ENCODE measurements at places on chromosomes 7 and 10.

DNA sequence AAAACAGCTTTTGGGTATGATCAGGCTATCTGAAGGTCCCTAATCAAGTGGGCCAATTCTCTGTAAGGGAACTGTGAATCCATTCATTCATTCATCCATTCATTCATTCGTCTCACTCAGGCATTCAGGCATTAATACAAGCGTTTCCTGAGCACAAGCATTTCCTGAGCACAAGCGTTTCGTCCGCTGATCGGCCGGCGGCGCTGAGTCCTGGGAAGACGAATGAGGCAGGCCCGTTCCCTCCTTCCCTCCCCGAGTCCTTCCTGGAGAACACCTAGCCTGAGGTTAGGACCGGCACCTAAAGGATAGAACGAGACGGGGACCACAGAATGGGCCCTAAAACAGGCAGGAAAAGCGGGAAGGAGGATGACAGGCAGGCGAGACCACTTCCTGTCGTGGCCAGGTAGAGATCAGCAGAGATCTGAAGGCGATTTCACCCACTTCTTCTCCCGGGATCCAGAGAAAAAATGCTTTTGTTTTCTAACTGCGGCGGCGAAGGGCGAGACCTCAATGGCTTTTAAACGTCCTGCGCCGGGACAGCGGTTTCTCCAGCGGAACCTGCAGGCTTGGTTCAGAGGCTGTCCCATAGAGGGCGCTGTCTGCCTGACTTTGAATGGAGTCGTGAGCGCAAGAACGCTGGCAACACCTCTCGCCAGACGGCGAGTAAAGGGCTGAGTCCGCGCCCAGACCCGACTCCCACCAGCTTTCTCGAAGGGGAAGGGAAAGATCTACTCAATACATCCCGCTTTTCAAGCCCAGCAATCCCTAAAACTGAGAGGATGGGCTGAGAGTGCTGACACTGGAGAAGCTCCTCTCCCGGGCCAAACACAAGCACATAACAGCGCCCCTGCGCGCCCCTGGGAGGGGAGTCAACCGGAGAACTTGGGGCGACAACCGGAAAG is 2.9 kb upstream of the HMX3 start:
- peak; percentile 89 for DNase-seq

DNA sequence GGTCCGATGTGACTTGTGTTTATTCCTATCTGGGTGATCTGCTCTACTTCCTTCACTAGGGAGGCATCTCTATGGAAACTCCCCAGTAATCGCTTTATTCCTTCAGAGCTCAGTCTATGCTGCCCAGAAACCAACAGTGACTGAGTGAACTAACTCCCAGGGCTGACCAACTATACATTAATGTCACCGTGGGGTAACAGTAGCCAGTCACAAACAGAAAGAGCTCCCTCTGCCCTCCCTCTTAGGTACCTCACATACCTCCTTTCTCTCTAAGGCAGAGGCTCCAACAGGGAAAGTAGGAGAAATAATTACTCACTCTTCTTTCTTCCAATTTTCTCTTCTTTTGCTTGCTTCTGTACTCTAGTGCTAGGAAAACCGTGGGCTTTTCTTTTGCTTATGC is 855.0 kb downstream of the REEP3 start:
- no peak for DNase-seq

GRCh38 chr10:8600192-8600591 is 545.7 kb downstream of the GATA3 start:
- DNase-seq, result no peak

DNA sequence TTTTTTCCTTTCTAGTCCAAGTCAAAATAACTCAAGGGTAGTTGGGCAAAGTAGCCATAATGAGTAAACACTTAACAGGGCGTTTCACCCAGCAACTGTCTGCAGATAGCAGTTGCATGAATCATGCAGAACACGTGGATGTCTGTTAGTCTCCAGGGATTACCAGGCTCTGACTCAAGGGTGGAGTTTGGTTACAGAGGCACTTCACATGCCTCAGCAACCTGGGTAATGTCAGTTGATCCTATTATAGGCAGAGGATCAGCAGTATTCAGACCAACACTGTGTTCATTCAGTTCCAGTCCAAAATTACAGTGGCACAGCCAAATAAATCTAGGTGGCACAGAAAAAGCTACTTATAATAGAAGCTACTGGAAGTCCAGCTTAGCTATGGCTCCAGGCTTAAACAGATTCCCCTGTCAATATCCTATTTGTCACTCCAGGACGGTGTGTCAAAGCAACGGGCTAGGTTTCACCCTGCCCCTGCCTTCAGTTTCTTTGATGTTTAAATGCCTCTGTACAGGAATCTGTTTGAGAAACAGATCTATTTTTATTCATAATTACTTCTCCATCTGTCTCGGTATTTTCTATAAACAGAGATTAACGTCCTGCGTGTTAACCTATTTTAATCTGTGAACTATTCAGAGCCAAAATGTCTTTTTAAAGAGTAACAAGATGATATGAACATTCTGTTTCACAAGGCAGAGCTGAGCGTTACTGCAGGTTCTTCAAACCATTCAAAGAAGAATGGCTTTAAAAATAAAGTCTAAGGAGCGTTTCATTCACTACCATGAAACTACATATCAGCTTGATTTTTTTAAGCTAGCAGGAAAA is 162.6 kb upstream of the AKR1E2 start:
- DNase-seq, result no peak

- no peak for DNase-seq
Observed at GRCh38 chr7:92100534-92100933, 33.7 kb downstream of the CYP51A1 start.

GRCh38 chr10:126844406-126844805 is 60.8 kb upstream of the DOCK1 start:
- no peak for DNase-seq

DNA sequence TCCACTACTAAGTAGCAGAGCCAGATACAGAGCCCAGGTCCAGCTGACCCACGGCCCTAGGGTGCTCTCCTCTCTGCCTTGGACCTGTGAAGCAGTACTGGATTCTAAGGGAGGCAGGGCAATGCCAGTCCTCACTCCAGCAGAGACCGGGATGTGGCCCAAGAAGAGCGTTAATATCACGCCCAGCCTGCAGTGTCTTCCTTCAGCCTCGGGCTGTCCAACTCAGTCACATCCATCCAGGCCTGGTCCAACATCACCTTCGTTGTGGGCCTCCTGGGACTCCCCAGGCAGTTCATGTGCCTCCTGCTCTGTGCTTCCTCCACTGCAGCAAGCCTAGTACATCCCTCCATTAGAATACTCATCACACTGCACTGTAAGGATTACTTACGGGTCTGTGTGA is 114.5 kb downstream of the GRID1 start:
- no peak for DNase-seq

DNA sequence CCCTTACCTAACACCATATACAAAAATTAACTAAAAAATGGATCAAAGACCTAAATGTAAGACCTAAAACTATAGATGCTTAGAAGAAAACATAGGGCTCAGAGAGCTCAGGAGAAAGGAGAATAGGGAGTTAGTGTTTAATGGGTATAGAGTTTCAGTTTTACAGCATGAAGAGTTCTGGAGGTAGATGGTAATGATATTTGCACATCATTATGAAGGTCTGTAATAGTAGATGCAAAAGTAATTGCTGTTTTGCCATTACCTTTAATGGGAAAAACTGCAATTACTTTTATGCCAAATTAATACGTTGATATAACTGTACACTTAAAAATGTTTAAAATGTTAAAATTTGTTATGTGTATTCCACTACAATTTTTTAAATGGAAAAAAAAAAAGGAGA is 39.2 kb upstream of the NANOS1 start:
- DNase-seq, result no peak
